AG04449 (cell line): ENCODE measurements at places on chromosomes 1 and 21.

DNA sequence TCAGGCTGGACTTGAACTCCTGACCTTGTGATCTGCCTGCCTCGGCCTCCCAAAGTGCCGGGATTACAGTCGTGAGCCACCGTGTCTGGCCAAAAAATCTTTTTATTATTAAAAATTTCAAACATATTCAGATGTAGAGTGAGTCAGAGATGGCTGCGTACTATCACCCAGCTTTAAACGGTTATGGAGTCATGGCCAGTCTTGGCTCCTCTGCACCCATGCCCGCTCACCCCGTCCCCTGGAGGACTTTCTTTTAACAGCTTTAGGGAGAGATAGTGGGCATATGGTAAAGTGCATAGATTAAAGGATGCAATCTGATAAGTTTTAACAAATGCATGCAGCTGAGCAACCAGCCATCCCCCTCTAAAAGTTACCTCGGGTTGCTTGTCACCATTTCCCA, 51.8 kb downstream of the TNFRSF8 start:
- DNase-seq, result no peak

GRCh38 chr1:153776352-153776751, 1.1 kb downstream of the SLC27A3 start:
- DNase-seq, result no peak

- DNase-seq, result no peak
Observed at GRCh38 chr1:229230893-229231753, 39.8 kb upstream of the RAB4A start.

- no peak for DNase-seq
Observed at GRCh38 chr1:7581754-7582459, 189.2 kb upstream of the VAMP3 start.

DNA sequence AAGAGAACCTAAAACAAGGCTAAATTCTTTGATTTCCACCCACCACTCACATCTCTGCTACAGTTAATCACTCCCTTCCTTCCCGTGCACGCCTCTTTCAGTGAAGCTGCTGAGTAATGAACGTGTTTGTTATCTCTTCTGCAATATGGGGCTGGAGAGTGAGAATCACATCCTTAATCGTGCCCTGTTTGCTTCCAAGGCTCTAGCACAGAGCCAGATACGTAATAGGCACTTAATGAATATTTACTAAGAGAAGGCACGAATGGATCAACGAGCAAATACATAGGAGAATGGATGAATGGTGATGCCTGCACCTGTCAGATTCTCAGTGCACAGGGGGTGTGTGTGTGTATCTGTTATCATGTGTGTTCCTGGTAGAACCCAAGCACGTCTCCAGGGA, 22.1 kb upstream of the FAM43B start:
- DNase-seq, result no peak

GRCh38 chr1:229108598-229109201, 162.2 kb upstream of the RAB4A start:
- no peak for DNase-seq

- peak; percentile 33 for DNase-seq
Observed at GRCh38 chr1:43853161-43853921, 80.3 kb upstream of the ARTN start.

DNA sequence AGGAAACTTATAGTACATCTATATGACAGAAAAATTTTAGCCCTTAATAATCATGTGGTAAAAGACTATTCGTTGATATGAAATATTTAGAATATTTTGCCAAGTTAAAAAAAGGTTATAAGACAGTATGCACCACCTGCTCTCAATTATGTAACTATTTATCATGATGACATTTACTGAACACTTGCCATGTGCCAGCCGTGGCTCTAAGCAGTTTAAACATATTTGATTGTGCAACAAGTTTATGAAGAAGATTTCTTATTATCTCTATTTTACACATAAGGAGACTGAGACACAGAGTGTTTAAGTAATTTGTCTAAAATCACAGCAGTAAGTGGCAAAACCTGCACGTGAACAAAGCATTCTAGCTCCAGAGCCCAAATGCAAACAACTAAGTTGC, 199.3 kb upstream of the JUN start:
- DNase-seq, result peak; percentile 14

DNA sequence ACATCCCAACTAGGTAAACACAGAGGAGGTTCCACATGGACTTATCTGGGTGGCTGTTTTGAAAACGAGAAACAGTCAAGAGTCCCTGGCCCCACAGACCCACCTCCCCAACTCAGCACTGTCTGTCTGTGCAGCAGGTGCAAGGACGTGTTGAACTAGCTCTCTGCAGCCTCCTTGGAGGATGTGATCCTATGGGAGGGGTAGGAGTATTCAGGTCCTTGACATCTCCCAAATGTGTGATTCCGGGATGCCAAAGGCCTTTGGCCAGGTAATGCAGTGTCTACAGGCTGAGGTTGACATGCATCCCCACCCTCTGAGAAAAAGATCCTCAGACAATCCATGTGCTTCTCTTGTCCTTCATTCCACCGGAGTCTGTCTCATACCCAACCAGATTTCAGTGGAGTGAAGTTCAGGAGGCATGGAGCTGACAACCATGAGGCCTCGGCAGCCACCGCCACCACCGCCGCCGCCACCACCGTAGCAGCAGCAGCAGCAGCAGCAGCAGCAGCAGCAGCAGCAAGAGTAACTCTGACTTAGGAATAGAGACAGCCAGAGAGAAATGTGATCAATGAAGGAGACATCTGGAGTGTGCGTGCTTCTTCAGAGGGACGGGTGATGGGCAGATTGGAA, 151.6 kb upstream of the CAMK1G start:
- no peak for DNase-seq

DNA sequence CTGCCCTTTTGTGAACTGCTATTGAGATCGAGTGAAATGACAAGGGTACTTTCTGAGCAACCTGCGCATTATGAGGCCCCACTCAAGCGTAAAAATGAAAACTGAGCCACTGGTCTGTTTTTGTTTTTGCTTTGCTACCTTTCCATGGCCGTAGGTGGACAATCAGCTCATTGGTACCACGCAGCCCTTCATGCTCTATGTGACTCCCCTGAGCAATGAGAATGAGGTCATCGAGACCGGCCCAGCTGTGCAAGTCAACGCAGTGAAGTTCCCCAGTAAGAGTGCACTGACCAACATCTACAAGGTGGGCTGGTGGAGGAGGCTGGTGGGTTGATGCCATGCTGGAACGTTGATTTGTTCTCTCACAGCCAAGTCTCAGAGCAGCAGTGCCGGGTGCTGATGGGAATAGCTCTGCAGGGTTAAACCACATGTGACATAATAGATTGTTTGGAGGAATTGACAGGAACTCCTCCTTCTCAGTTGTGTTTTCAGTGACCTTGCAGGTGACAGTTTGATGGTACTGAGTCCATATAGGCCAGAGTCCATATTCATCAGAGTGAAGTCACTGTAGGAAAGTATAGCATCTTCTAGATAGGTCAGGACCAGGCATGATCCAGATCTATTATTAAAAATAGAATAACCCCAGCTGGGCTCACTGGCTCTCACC, 170.3 kb downstream of the VPS13D start:
- DNase-seq, result no peak

- DNase-seq, result no peak
Observed at GRCh38 chr1:207002724-207003146, 29.8 kb downstream of the C1orf116 start.

GRCh38 chr1:207944571-207944970, 33.6 kb upstream of the CD34 start:
- DNase-seq, result no peak

DNA sequence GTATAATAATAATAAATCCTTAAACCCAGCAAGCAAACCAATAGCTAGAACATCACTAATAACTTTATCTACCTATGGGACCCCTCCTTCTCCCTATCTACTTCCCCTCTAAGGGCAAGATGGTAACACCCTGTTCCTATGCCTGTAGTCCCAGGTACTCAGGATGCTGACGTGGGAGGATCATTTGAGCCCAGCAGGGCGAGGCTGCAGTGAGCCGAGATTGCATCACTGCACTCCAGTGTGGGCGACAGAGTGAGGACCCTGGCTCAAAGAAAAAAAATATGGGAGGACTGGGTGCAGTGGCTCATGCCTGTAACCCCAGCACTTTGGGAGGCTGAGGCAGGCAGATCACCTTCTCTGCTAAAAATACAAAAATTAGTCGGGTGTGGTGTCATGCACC, 143.1 kb upstream of the SLC45A1 start:
- no peak for DNase-seq

DNA sequence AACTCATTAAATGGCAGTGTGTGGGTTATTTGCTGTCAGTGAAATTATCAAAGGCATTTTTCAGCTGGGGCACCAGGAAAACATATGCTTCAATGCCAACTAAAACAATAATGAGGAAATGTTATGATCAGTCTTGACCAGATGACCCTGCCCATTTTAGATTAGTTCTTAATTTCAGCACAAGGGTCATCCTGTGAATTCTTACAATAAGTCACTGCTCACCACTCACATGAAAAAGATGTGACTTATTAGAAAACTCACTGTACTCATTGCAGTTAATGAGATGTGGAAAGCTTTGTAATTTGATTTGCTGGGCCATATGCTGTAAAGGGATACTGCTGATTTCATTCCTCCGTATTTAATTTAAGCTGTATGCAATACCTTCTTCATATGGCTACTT, 178.5 kb upstream of the LMO4 start:
- DNase-seq, result no peak

- DNase-seq, result no peak
Observed at GRCh38 chr1:172373864-172374263, 46.6 kb upstream of the C1orf105 start.

- no peak for DNase-seq
Observed at GRCh38 chr1:30600258-30600657, 123.1 kb downstream of the MATN1 start.

DNA sequence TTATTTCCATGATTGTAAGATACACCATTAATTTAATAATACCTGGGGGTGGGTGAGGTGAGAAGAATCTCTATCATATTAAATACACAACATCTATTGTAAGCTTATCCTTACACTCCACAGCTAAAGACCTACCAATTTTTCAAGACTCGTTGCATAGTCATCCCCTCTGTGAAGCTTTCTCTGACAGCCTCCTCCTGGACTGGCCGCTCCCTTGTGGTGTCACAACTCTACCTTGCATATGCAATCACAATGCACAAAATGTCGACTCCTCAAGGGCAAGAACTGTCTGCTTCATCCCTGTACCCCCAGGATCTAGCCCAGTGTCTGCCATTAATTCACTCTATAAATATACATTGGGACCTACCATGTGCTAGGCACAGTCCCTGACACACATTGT, 2.4 kb upstream of the PTGFRN start:
- no peak for DNase-seq

DNA sequence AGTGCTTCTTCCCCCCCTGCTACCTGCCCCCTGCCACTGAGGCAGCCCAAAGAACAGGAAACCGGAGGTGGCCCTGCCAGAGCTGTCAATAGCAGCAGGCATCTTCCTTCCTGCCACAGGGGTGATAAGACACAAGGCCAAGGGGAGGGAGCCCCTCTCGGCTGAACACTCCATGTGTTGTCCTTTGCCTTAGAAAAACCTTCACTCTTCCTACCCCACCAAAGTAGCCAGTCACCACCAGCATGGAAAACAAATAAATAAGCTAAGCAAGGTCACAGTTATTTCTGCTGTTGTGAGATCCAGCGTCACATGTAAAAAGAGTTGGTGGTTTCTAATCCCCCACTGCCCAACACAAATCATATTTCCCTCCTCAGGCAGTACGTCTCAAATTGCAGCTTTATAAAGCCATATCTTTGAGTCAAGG, 104.8 kb upstream of the DPT start:
- DNase-seq, result no peak

DNA sequence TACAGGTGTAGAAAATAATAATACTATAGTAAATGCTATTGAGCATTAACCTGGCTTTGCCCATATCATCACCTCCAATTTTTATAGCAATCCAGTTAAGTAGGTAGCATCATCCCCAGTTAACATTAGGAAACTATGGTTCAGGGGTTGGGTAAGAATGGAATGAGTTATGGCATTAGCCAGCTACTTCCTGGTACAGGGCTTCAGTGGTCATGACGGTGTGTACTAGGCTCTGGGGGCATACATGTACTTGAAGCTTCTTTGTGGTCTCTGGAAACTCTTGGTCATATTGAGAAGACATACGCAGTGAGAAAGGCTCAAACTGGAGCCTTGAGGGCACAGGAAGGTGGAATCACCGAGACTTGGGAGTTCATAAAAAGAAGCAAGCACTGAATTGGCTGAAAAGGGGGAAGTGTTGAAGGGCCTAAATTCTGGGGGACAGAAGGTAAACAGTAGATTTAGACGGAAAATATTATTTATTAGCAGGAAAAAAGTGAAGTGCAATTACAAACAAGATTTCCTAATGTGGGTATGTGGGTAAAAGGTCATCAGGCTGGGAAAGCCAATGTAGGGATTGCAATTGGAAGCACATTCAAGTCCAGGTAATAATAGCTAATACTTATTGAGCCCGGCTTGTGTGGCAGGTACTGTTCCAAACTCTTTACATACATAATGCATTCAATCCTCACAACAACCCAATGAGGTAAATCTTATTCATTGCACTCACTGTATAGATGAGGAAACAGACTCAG, 114.2 kb upstream of the ATP1A1 start:
- DNase-seq, result no peak

GRCh38 chr1:183515002-183515689, 42.8 kb downstream of the SMG7 start:
- peak; percentile 55 for DNase-seq

GRCh38 chr21:31554511-31555022, 104.9 kb upstream of the SOD1 start:
- no peak for DNase-seq

DNA sequence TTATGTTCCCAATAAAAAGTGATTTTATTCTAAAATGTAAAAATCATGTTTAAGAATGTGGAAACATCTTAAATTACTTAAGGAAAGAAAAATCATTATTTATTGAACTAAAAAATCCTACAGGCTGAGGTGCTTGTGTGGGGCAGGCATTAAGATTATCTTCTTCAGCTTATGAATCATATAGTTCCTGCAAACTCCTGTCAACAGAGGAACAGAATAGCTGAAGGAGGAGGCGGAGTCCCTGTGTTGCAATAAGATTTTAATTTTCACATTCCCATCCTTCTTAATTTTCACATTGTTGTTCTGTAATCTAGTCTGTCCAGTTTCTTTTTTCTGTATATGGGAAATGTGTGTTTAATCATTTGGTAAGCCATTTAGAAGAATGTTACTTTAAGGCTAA, 20.6 kb upstream of the OLFML3 start:
- DNase-seq, result no peak

DNA sequence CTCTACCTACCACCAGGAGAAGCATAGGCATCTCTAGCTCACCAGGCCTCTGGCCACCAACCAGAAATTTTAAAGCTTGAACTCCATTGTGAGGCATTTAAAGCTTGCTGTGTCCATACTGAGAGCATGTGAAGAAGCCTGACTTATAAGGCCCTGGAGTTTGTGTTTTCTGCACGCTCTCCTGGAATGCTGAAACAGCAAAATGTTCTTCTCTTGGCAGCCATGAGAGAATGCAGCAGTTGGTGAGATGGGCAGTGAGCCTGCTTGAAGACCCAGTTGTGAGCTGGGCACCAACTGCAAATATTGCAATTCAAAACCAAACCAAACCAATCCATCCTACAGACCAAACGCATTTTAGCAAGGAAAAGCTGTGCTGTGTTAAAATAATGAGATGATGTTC, 170.0 kb upstream of the IVNS1ABP start:
- no peak for DNase-seq

- no peak for DNase-seq
Observed at GRCh38 chr1:186152227-186152619, 222.8 kb downstream of the TPR start.

GRCh38 chr1:147725685-147726084, 34.7 kb downstream of the GJA5 start:
- no peak for DNase-seq

GRCh38 chr1:192489748-192490147, 85.8 kb upstream of the RGS1 start:
- DNase-seq, result peak; percentile 83
